ENCODE measurements at places on chromosomes 2 and 18.
A peak's percentile ranks its signal among the peaks of the same experiment; 100 is the strongest.

DNA sequence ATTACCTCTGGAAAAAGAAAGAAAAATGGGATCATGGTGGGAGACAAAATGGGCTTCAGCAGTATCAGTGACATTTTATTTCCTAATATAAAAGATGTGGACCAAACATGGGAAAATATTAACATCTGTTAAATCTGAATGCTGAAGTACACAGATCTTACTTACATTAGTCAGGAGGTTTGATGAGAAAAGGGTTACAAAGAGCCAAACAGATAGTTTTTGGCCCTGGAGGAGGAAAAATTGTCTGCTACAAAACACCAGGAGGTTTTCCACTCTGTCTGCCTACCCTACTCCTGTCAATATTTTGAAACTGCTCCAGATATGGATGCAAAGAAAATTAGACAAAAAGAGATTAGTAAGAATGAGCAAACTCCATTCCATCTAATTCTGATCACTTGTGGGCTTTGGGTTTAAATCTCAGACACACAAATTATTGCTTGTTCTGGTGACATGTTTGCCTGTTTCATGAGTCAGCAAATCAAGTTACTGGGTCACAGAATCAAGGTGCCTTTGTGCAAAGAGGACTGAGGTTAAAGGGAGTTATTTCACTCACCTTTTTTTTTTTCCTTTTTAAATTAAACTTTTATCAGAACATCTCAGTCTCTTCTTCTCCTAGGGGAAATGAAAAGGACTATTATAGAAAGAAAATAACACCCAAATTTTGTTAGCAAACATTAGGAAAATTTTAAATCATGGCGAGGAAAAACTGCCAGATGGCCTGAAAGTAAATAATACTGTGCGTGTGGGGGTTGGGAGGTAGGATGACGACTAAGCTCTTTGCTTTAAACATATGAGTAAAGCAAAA is 87.0 kb upstream of the SPATS2L start:
- DNase-seq: no peak

DNA sequence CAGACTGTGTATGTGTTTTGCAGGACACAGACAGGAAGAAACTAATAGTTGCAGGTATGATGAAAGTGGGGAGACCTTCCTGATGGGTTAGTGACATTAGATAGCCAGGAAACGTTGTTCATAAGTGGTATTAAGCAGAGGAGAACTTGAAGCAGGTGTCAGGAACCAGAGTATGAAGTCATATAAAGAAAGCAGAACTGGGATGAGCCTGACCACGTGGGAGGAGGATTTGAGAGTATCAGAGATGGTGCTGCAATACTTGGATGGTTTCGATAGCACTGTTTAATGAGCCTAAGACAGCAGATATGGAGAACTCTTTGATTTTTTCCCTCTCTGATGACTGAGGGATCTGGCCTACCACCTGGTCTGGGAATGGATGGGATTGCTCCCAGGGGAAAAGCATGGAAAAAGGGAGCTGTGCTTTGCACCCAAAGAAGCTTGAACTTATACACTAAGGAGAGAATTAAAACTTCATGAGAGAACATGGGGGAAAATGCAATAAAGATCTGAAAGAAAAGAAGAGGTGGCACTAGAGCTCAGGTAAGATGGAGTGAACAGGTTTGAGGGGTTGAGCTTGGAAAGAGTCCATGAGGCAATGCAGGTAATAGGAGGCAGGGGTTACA is 226.0 kb upstream of the LRRTM1 start:
- no peak for DNase-seq

- peak; percentile 34 for DNase-seq
Measured at GRCh38 chr2:33275689-33276444, 200.6 kb upstream of the RASGRP3 start.

DNA sequence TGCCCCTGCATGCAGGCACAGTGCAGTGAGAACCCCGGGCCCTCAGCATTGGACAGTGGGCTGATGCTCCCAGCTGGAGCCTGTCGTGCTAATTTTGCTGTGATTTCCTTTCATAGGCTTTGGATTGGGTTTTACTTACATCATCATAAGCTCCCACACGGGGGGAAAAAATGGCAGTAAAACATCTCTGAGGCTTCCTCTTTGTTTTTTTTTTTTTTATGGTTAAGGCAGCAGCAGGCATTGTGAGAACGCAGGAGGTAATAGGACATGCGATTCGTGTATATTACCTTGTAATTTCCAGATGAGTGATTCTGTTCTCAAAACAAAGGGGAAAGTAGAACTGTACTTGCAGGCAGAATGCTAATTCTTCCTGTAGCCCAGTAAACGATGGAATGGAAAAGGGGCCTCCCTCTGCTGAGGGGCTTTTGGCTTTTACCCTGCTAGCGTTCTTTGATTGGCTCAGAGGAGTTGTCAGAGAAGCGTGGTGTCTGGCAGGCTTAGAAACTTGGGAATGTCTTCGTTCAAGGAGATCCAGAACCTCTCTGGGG is 89.7 kb downstream of the NPAS2 start:
- DNase-seq: no peak
